Thymus (tissue), 14 donors: ENCODE measurements at places on chromosomes 1 and 21. TPM values are rescaled to one million over a fixed set of nuclear protein-coding genes. Genes with fewer than 3 reads are reported as not detected.

Gene RGS16
- 8.3 TPM for total RNA-seq

Gene MARK1
- 1.9 TPM for total RNA-seq

Gene CD52
- total RNA-seq = 1,020 TPM

Gene CYP4Z1
- 0.42 TPM for total RNA-seq

Gene FCRL1
- 0.61 TPM for total RNA-seq

Gene SPRR5
- not detected for total RNA-seq

Gene KIF21B
- total RNA-seq = 8.2 TPM

Gene IVL
- total RNA-seq = 0.57 TPM

Gene ANGPTL3
- not detected for total RNA-seq

Gene OR2L8
- not detected for total RNA-seq

Gene PRDM16
- 0.09 TPM for total RNA-seq

Gene OR2G2
- not detected for total RNA-seq

Gene TMEM125
- total RNA-seq = 0.42 TPM

Gene HPDL
- 6.8 TPM for total RNA-seq

Gene FCER1G
- 24.0 TPM for total RNA-seq

Gene CSF1
- total RNA-seq = 5.6 TPM

Gene ZNF683
- total RNA-seq = 0.57 TPM

Gene RGS13
- 0.28 TPM for total RNA-seq

Gene HSPB7
- under 0.01 TPM for total RNA-seq

Gene ALPL
- total RNA-seq = 0.90 TPM

Gene PLEKHN1
- 0.14 TPM for total RNA-seq

Gene RGS8
- 0.19 TPM for total RNA-seq

Gene IL23R
- 0.57 TPM for total RNA-seq

Gene C1orf185
- not detected for total RNA-seq

Gene REN
- 0.66 TPM for total RNA-seq
